ENCODE measurements at places on chromosomes 7 and 10.

- H3K4me1 ChIP-seq: no peaks in the 10 kb centered on the region
- H3K4me3 ChIP-seq: no peak overlapping the region
- H3K36me3 ChIP-seq: no peaks in the 10 kb centered on the region
Observed at GRCh38 chr7:26165950-26166683, 14.1 kb downstream of the NFE2L3 start.

DNA sequence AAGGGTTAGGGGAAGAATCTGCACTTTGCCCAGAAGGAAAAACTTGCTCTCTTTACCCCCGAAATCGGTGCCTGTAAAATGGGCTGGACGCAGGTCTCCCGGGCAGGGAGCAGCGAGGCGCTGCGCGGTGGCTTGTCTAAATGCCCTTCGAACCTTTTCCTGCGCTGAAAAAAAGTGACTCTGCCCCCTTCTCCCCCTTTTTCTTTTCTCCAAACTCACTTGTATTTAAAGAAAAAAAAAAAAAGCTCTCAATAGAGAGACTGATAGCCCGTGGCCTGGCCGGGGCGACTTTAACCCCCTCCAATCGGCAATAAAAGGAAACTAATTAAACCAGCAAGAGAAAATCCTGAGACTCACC lies 286 bp downstream of the SP8 start:
- H3K36me3 ChIP-seq: no peaks in the 10 kb centered on the region
- DNase-seq: no peak
- peaks cover 78% of the 10 kb centered on the region for H3K27me3 ChIP-seq

DNA sequence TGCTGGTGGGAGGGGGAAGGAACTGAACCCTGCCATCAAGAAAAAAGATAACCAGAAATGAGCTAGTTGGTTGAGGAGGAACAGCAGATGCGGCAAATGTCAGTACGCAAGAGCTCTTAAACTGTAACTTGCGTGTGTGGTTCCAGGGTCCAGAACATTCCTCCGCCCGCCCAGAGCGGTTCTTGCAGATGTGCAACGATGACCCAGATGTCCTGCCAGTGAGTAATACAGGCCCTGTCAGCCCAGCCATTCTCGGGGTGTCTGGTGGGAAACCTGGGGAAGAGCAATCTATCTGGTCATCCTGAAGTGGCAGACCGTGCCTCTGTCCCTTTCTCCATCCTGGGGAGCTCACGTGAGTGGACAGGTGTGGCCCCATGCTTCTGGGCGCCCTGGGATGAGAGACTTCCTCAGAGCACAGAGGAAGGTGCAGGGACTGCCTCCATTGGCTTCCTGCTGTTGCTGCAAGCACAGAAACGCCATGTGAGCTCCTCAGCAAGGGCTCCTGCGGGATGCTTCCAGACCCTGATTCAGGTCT lies 50.5 kb upstream of the ZMIZ2 start:
- H3K27ac ChIP-seq: no peak overlapping the region
- H3K4me1 ChIP-seq: no peaks in the 10 kb centered on the region
- no peak for DNase-seq

- H3K4me3 ChIP-seq: no peak overlapping the region
- no peaks in the 10 kb centered on the region for H3K27me3 ChIP-seq
- H3K36me3 ChIP-seq: no peaks in the 10 kb centered on the region
- H3K27ac ChIP-seq: peak overlapping the region; percentile 13
- no peaks in the 10 kb centered on the region for H3K4me1 ChIP-seq
- no peak for DNase-seq
Observed at GRCh38 chr7:24821045-24821753, 63.9 kb upstream of the GSDME start.

DNA sequence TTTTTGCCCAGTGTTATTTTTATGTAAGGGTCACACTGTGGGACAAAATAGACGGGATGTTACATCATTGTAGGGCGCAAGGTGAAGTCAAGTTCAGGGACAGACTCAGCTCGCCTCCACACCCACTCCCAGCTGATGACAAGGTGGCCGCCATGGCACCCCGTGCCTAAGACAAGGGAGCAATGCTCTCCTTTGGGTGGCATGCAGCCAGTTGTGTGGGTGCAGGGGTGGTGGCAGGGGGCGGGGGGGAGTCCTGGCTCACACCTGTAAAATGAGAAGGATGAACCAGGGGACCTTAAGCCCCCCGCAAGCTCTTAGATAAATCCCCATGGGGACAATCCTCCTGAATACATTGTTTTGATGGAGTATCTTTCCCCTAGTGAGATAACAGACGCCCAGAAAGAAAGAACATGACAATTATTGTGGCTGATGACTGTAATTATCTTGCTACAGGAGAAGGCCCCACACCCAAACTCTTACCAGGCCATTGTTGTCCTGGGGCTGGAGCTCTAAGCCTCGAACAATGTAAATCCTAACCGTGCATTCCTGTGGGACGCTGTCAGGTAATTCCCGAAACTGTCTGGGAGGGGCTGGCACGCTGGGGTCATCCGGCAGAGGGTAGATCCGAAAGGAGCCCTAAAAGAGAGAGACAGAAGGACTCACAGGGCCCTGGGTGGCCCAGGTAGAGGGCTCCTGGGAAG lies 148.7 kb downstream of the MYOF start:
- H3K36me3 ChIP-seq: no peaks in the 10 kb centered on the region
- no peaks in the 10 kb centered on the region for H3K4me1 ChIP-seq
- no peak overlapping the region for H3K4me3 ChIP-seq

DNA sequence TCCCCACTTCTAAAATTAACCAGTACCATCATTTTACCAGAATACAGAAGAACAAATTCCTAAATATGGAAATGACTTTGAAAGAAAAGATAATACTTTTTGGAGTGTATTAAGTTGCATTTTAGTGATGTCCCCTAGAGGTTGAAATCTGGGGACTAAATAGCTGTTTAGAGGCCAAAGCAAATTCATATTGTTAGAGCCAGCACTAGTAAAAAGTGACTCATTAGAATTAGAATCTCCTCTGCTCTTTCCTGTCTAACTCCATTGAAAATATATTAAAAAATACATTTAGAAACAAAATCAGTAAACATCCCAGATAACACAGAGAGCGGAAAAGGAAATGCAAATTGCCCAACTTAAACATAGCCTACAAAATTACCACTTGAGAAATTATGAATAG lies 1189.6 kb upstream of the C7orf33 start:
- no peak overlapping the region for H3K27ac ChIP-seq
- H3K4me3 ChIP-seq: no peak overlapping the region
- no peaks in the 10 kb centered on the region for H3K36me3 ChIP-seq
- no peaks in the 10 kb centered on the region for H3K4me1 ChIP-seq
- DNase-seq: no peak
- H3K27me3 ChIP-seq: no peaks in the 10 kb centered on the region

- no peak for DNase-seq
- H3K36me3 ChIP-seq: no peaks in the 10 kb centered on the region
- no peaks in the 10 kb centered on the region for H3K4me1 ChIP-seq
- H3K4me3 ChIP-seq: no peak overlapping the region
Observed at GRCh38 chr10:52759154-52759553, 13.4 kb downstream of the MBL2 start.

Measured in kidney (tissue), 22 donors.